ENCODE measurements at places on chromosomes 5 and 9.

GRCh38 chr9:8365029-8365428 is 565.5 kb upstream of the DMAC1 start:
- DNase-seq = no peak

- DNase-seq = no peak
Measured at GRCh38 chr9:94853887-94854286, 127.4 kb downstream of the AOPEP start.

DNA sequence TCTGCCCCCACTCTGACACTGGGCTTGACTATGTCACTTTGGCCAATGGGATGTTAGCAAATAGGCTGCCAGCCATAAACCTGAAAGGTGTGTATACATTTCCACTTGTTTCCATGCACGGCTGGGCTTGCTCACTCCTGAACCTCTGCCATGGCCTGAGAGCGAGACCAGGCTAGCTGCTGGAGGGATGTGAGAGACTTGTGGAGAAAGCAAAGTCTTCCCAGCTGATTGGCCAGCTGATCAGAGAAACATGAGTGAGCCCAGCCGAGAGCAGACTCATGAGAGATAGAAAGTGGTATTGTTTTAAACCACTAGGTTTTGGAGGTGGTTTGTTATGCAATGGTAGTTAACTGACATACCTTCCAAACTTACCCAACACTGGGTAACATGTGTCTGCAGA is 13.9 kb downstream of the FAM193B start:
- DNase-seq = no peak

- DNase-seq = no peak
Measured at GRCh38 chr9:77877976-77878375, 153.6 kb downstream of the GNAQ start.

DNA sequence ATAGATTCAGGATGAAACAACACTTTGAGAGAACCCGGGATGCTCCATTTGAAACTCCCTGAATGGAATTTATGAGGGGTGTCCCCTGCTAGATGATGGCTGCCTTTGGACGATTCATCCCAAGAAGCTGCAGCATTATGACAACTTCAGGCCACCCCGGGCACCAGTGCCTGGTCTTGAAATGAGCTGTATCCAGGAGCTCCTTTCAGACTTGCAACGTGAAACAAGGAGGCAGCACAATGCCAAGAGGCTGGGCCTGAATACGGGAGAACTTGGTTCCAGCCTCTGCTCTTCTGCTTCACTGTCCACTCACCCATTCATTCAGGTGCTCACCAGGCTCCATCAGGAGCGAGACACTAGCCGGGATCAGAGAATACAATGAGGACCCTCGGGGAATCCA is 78.3 kb downstream of the STK10 start:
- no peak for DNase-seq

GRCh38 chr9:20396509-20396908 is 225.8 kb downstream of the MLLT3 start:
- no peak for DNase-seq
